ENCODE measurements at places on chromosomes 2 and 18.
A peak's percentile ranks its signal among the peaks of the same experiment; 100 is the strongest.

DNA sequence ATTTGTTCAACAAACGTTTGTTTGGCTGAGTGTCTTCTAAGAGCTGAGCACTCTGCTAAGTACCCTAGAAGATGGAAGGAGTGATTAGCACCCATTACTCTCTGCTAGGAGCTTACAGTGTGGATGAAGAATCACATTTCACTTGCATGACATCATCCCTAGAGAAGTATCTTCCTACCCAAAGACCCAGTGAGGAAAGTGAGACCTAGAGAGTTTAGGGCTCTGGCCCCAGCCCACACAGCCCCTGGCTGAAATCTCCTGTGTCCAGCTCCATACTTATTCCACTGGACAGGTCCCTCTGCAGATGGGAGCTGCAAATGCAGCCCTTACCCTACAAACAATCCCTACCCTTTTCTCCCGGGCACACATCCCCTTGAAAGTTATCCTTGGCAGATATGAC is 26.8 kb upstream of the EPAS1 start:
- H3K27me3 ChIP-seq: no peaks in the 10 kb centered on the region
- H3K4me1 ChIP-seq: no peaks in the 10 kb centered on the region
- H3K36me3 ChIP-seq: no peaks in the 10 kb centered on the region
- DNase-seq: no peak
- H3K4me3 ChIP-seq: no peak overlapping the region
- H3K27ac ChIP-seq: no peak overlapping the region

- H3K36me3 ChIP-seq: no peaks in the 10 kb centered on the region
- peaks cover 33% of the 10 kb centered on the region for H3K4me1 ChIP-seq
- DNase-seq: peak; percentile 43
- H3K27ac ChIP-seq: no peak overlapping the region
- H3K27me3 ChIP-seq: no peaks in the 10 kb centered on the region
- H3K4me3 ChIP-seq: no peak overlapping the region
These were observed 62.1 kb downstream of the LRRFIP1 start for GRCh38 chr2:237689336-237690131.

GRCh38 chr18:55744206-55744605 is 156.2 kb upstream of the TCF4 start:
- H3K4me3 ChIP-seq: no peak overlapping the region
- no peak overlapping the region for H3K27ac ChIP-seq

- DNase-seq: no peak
- H3K27me3 ChIP-seq: no peaks in the 10 kb centered on the region
- no peak overlapping the region for H3K27ac ChIP-seq
These were observed 174.9 kb downstream of the RAB3GAP1 start for GRCh38 chr2:135226961-135227360.

DNA sequence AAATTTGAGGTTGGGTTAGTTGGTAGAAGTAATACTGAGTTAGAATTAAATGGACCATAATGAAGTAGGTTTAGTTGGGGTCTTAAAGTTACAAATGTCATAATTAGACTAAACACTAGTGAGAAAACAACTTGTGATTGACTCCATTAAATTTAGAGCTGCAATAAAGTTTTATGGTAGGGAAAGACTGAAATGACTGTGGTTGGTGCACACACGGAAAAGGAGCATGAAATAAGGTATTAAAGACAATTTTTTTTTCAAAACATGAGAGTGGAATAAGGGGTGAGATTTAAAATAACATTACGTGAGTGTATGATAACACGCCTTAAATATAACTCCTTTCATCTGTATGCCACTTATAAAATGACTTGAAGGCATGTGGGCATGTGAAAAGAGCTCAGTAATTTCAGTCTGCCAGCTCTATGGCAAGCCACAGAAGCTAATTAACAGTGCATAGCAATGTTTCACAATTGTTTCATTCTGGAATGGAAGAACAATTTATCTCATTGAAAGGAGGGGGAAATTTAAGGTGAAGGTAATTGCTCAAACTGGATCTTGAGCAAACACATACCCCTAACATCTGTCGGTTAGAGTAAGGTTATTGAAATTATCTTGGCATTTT is 1.4 kb downstream of the FRZB start:
- H3K27ac ChIP-seq: no peak overlapping the region
- peak overlapping the region; percentile 50 for H3K4me3 ChIP-seq
- H3K36me3 ChIP-seq: no peaks in the 10 kb centered on the region

- peaks cover 6% of the 10 kb centered on the region for H3K4me1 ChIP-seq
- no peaks in the 10 kb centered on the region for H3K27me3 ChIP-seq
- no peaks in the 10 kb centered on the region for H3K36me3 ChIP-seq
- H3K27ac ChIP-seq: no peak overlapping the region
- H3K4me3 ChIP-seq: no peak overlapping the region
These were observed 72.3 kb downstream of the TANK start for GRCh38 chr2:161232571-161232970.

DNA sequence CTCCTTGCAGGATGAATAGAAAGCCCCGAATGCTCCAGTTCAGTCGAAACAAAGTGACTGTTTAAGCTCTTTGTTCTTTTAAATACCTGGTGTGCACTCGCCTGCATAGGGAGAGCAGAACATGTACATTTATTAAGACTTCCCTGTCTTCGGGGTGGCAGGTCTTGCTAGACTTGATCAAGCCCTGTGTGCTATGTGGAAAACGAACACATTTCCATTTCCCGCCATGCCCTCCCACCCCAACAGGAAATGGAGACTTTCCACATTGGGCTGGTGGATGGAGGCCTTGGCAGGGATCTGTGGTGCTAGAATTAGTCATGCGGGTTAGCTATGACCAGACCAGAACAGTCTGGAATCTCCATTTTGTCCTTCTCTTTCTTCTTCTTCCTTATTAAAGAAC is 321.0 kb upstream of the THSD7B start:
- no peaks in the 10 kb centered on the region for H3K36me3 ChIP-seq
- no peak for DNase-seq
- H3K27me3 ChIP-seq: peaks cover 4% of the 10 kb centered on the region
- H3K4me1 ChIP-seq: no peaks in the 10 kb centered on the region
- no peak overlapping the region for H3K27ac ChIP-seq

DNA sequence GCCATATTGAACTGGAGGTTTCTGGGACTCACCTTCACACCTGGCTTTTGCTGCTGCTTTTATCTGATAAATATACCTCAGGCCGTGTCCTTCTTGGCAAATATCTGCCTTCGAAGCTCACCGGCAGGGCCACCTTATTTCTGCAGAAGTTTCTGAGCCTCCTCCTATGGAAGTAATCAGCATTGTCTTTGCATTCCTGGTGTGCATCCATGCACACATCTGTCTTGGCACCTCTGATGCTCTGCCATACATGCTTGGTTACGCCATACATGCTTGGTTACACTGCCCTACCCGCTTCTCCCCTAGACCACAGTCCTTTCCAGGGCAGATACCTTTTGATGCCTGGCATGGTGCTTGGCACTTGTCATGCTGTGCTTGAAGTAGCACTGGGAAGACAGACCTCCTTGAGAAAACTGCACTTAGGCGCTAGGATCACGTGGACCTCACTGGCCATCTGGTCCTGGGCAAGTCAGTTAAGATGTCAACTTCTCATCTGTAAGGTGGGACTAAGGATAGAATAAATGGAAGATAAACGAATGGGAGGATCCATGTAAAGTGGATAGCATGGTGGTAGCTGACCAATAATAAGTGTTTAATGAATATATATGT is 66.8 kb downstream of the ZNF236 start:
- H3K36me3 ChIP-seq: no peaks in the 10 kb centered on the region
- DNase-seq: no peak
- no peak overlapping the region for H3K27ac ChIP-seq
- H3K27me3 ChIP-seq: no peaks in the 10 kb centered on the region

GRCh38 chr2:44130441-44130840 is 38.2 kb upstream of the PPM1B start:
- no peak overlapping the region for H3K27ac ChIP-seq
- peaks cover 11% of the 10 kb centered on the region for H3K4me1 ChIP-seq
- H3K27me3 ChIP-seq: no peaks in the 10 kb centered on the region
- DNase-seq: peak; percentile 68
- H3K36me3 ChIP-seq: no peaks in the 10 kb centered on the region

DNA sequence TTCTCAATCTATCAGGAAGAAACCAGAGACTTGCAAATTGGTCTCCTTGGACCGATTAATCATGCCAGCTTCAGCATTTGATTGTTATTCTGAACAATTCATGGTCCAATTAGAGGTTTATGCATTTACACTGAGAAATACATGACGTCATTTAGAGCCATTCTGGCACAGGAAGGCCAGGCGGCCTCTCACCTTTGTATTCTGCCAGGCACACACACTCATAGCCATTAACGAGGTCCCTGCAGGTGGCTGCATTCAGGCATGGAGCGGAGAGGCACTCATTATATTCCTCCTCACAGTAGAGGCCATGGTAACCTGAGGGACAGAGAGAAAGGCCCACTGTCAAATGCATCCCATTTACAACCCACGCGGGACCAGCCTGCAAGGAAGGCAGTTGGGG is 146.8 kb upstream of the PID1 start:
- DNase-seq: peak; percentile 5
- no peaks in the 10 kb centered on the region for H3K36me3 ChIP-seq
- no peaks in the 10 kb centered on the region for H3K27me3 ChIP-seq
- H3K4me1 ChIP-seq: peaks cover 13% of the 10 kb centered on the region
- H3K27ac ChIP-seq: no peak overlapping the region

DNA sequence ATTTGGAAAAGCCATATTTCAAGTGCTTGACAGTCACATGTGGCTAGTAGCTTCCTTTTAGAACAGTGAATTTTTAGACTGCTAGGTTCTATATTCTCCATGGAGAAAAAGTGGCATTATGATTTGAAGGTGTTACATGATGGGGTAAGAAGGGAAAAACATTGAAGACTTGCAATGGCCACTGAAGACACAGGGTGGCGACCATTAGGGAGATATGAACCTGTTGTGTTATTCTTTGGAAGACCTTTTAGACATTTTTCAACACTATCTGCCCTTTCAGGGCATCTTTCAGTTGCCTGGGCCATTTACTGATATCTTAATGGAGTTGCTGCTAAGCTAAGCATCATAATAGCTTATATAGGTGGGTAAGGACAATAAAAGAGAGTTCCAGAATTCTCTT is 1387.2 kb downstream of the SUCLG1 start:
- no peak for DNase-seq
- no peak overlapping the region for H3K27ac ChIP-seq
- no peaks in the 10 kb centered on the region for H3K4me1 ChIP-seq
- no peaks in the 10 kb centered on the region for H3K27me3 ChIP-seq

DNA sequence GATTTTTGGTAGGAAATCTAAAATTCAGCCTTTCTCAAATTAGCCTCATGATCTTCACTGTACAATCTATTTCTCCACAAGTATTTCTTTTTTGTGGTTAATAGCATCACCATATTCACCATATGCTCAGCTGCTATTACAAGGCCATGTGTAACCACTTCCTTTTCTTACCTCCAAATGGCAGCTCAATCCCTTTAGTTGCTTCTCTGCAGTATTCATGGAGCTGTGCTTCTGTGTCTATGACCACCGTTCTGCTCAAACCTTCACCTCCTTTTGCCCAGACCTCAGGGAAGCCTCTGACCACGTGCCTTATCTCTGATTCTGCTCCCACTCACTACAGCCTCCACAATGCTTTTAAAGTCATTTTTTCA is 126.7 kb upstream of the TMEM200C start:
- H3K27ac ChIP-seq: no peak overlapping the region
- no peaks in the 10 kb centered on the region for H3K36me3 ChIP-seq
- H3K4me3 ChIP-seq: no peak overlapping the region
- H3K4me1 ChIP-seq: no peaks in the 10 kb centered on the region
- H3K27me3 ChIP-seq: no peaks in the 10 kb centered on the region
